Stimulated activated CD8-positive, alpha-beta memory T cell treated with anti-CD3 and anti-CD28 coated beads, Interleukin-15, amount 100 ng/mL, for 24 hours (primary cell): ENCODE measurements at places on chromosomes 12 and 14.

GRCh38 chr12:60230056-60230455, 634.2 kb downstream of the SLC16A7 start:
- DNase-seq, result no peak

DNA sequence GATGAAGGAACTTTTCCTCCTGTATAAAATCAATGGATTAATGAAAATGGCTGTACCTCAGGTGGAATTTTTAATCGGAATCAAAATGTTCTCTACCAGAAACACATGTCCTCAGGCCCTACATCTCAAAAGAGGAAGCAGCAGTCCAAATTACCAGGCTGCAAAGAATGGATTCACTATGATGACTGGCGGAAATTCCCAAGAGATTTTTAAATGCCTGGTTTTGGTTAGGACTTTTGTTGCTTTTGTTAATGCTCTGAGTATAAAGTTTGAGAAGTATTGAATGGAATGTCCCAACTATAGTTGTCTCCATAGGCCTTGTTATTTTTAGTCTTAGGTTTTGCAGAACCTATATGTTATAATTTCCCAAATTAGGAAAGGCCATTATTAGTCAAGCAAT, 11.2 kb upstream of the IFNG start:
- no peak for DNase-seq

- DNase-seq, result no peak
These were observed 75.9 kb downstream of the CCDC88C start for GRCh38 chr14:91341751-91342154.

GRCh38 chr14:102726191-102726949, 50.9 kb upstream of the TRAF3 start:
- DNase-seq, result no peak

DNA sequence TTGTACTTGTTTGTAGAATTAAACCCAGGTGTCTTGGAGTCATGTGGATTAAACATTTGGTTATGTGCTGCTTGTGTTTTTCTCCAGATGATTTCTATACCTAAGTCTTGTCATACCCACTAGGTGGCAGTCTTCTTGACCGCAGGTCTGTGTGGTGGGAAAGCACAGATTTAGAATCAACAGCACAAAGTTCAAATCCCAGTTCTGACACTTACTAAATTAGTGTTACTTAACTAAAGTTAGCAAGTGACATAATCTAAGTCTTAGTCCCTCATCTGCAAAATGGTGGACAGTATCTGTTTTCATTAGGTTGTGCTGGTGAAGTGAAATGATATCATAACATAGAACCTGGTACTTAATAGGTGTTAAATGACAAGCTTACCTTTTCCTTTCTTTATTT, 151.0 kb upstream of the ARHGAP5 start:
- no peak for DNase-seq
